ENCODE measurements at places on chromosomes 5 and 9.

DNA sequence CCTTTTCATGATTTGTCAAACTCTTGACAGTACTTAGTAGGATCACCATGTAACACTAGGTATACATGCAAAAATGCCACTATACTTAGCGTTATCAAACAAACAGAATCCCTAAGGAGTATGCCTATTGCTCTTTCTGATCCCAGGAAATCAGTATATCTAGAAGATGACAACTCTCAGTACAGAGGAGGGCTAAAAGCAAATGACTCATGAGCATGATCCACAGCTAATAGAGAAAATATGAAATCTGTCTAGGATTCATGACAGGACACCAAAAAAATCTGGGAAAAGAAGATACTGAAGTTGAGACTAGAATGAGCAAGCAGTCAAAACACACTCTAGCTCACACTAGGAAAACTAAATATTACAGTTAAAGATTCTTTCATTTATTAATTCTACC, 89.2 kb downstream of the RAPGEF6 start:
- no peak for DNase-seq

- no peak for DNase-seq
These were observed 309.6 kb downstream of the DTWD2 start for GRCh38 chr5:118678746-118679145.

GRCh38 chr9:1125741-1126140, 75.6 kb downstream of the DMRT2 start:
- DNase-seq: no peak

DNA sequence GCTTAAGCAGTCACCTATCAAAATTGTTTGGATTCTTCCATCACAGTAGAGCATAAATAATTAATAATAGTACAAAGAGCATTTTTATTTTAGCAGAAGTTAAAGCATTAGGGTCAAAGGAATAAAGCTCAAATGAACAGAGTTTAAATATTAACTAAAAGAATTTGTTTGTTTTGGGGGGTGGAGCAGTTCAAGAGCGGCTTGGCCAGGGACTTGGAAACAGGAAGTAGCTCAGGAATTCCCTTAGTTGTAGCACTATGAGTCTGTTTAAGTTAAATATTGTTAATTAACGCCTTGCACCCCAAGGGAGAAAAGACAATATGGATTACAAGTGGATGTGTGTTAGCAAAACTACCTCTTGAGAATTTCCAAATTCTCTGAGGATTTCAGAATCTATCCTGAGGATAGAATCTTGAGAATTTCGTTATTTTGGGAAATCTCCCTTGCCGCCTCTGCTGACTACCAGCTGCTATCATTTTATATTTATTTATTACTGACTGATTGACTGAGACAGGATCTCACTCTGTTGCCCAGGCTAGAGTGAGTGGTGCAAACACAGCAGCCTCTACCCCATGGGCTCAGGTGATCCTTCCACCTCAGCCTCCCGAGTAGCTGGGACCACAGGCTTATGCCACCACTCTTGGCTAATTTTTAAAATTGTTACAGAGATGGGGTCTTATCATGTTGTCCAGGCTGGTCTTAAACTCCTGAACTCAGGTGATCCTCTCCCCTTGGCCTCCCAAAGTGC, 96.7 kb upstream of the CHD1 start:
- DNase-seq: no peak

GRCh38 chr5:1135696-1136525, 24.0 kb upstream of the SLC12A7 start:
- no peak for DNase-seq

DNA sequence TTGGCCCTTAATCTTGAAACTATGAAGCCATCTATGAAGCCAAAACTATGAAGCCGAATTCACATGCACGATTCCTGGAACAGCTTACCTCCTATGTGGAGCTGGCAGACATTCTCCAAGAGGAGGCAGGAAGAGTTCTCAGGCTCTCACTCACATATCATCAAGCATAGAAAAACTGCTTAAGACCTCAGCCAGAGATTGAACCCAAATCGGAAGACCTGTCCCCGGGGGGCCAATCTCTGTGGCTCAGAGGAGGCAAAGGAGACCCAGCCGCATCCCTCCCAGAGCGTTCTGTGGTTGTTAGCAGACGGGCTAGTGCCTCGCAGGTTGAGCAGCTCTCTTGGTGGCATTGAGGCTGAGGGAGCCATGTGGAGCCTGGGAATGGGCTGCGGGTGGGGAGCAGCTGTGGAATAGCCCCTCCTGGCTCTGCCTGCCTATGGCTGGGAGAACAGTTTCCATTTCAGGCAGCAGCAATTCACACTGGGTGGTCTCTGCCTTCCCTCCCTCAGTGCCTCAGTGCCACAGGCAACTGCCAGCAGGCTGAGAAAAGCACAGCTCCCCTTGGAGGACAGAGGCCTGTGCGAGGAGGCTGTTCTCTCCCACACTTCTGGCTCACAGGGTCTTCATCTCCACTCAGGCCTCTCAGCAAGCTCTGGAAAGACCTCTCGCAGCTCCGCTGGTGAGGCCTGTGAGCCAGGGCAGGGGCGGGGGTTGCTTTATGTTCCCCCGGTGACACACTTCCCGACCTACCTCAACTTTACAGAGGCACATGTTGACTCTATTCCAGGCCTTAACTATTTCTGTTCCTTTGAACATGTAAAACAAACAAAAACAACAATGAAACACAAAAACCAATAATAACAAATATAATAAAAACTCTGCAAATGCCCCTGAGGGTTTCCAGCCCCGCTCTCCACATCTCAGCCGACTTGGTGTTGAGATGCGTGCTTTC, 17.4 kb upstream of the TMEM174 start:
- DNase-seq: no peak

GRCh38 chr5:157252711-157253465, 13.0 kb upstream of the CYFIP2 start:
- DNase-seq: peak; percentile 41

DNA sequence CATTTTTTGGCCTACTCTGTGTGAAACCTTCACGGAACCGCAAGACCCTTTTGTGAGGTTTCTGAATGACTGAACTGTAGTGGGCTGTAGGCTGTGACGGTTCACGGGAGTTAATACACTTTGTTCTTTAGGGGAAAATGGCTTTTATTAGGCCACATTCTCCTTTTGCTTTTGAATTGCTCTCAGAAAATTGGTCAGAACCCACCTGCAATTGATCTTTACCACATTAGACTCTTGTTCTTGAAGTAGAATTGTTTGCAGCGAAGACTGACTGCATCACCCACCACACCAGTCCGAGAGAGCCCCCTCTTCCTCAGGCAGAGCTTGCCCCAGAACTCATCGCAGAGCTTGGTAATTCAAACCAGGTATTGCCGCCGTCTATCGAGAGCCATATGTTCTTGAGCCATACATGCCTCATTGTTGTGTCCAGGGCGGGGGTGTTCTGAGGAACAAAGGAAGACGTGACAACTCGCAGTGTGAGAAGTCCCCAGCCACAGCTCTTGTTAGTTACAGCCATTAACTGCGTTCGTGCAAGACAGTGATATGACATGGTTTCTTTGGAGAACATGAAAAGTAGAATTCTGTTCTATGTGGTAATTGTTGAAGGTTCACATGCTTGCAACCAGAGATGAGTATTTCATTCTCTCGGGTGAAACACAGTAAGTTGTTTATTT, 166.4 kb upstream of the OTULINL start:
- DNase-seq: no peak

DNA sequence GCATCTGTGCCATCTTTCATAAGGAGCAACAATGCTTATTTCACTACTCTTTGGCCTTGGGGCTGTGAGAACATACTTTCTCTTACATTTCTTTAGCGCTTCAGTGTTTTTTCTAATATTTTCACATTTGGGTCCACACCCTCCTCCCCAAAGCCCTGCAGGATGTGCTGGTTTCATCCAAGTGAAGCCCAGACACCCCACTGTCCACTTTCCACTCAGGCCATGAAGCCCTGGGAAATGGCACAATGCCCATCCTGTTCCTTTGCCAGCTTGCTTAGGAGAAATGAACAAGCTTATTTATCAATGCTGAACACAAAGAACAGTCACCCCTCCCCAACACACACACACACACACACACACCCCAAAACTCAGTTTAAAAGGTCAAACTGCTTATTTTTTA, 17.3 kb upstream of the TMOD1 start:
- no peak for DNase-seq

GRCh38 chr5:159304961-159305595, 25.2 kb downstream of the IL12B start:
- no peak for DNase-seq

- no peak for DNase-seq
These were observed 49.9 kb downstream of the SIL1 start for GRCh38 chr5:139148306-139148705.

GRCh38 chr5:79582186-79582585, 30.1 kb upstream of the TENT2 start:
- no peak for DNase-seq

- no peak for DNase-seq
These were observed 32.1 kb downstream of the HSPA4 start for GRCh38 chr5:133083901-133084300.

DNA sequence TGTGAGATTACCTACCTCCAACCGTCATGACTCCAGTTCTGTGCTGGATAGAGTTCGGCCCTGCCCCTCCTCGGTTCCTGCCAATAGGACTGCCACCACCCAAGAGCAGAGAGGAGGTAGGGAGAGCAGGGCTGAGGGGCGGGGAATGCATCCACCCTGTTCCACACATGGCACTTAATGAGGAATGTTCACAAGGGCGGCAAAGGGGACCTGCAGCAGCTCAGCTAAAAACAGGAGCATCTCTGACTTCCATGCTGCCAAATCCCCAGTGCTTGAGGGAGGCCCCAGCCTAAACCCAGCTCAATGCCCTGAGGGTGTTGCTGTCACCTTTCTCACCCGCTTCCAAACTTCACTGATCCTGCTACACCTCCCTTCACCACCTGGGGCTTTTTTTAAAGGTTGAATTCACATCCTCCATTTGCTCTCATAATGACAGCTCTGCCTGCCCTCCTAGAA, 7.8 kb upstream of the DELE1 start:
- DNase-seq: no peak

DNA sequence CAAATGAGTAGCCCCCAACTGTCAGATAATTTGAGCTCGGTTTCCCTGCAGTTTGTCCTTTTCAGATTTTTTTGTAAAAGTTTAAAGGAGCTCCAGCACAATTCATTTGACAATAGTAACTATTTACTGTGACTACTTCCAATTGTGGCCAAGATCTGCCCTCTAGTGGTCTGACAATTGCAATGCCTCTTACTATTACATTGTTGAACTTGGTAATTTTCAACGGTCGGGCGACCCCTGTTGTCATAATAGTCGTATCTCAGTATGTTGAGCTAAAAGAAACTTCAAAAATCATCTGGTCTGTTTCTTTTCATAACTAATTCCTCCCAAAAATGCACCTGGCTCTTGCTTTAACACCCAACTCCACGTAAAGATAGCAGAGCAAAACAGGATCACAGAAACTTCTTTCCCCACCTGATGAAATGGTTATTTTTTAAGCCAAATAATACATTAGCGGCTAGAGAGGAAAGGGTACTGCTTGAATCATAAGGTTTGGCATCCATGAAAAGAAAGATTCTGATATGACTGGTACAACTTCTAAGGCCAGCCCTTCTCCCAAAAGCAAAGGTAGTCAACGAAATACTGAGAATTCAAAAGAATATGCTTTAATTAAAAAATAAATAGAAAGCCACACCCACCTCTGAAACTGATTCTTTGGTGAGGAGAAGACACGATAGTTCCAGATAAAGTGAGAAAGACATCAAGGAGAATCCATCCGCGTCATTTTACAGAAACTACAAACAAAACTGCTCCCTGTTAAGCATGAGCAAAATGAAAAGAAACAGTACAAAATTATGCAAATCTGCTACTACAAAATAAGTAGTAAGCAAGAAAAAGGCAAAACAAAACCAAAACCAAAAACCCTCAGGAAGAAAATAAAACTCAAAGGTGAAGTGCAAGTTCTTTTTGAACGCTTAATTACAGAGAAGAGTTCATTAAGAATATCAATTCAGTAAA, 76.9 kb upstream of the HTR4 start:
- peak; percentile 63 for DNase-seq

DNA sequence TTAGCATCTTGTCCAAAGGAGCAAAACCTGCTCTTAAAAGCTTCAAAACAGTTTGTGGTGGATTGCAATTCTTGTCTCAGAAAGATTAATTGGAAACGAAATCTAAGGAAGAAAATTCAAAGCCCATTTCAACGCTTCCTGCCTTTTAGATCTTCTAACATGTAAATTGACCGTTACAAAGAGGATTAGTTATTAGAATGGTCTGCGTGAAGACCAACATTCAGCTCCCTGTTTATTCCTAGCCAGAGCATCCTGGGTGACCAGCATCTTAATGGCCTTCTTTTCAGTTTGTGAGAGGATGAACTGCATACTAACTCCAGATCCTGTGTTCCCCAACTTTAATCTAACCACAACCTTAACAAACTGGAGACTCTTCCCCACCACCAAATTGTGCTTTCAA, 109.9 kb upstream of the SLC1A3 start:
- DNase-seq: no peak

DNA sequence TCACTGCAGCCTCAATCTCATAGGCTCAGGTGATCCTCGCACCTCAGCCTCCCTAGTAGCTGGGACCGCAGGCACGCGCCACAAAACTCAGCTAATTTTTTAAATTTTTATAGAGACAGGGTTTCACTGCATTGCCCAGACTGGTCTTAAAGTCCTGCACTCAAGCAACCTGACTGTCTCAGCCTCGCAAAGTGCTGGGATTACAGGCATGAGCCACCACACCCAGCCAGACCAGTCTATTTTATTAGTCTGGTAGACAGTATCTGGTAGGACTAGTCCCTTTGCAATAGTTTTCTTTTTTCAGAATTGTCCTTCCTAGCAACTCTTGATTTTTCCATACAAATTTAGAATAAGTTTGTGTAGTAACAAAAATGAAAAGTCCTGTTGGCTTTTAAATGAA, 14.1 kb upstream of the GPR150 start:
- DNase-seq: no peak

DNA sequence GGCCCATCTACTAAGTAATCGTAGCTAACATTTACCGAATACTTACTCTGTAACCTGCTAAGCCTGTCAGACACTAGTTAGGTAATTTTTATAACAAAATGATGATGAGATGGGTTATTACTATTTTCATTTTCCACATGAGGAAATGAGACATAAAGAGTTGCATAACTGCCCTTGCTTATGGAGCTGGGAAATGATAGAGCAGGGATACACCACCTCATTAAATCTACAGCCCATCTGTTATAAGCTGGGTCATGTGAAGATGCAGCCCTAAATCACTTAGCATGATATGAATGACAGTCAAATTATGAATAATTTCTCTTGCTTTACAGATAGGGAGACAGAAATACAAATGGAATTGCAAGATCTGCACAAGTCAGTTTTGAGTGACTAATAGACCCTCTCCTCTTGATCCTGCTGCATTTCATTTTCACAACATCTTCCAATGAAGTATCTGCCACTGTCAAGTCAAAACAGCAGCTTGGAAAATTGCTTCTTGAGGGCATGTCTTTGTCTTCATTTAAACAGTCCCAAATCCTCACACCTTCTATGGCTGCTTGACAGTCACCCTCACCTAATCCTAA, 364.7 kb downstream of the PRELID2 start:
- no peak for DNase-seq

All from activated naive CD4-positive, alpha-beta T cell treated with anti-CD3 and anti-CD28 coated beads, Interleukin-2, amount 50 U/mL, for 16 hours (primary cell).